ENCODE measurements at places on chromosomes 1 and 21. TPM values are rescaled to one million over a fixed set of nuclear protein-coding genes. Genes with fewer than 3 reads are reported as not detected.

Gene C1orf116
- total RNA-seq, result 4.5 TPM

Gene OR2T8
- total RNA-seq, result not detected

Gene ACTL8
- 1.5 TPM for total RNA-seq

Gene NUP210L
- total RNA-seq, result not detected

Gene SH3BGR
- total RNA-seq, result 1.2 TPM

All from A549 treated with CORT108297 at 1 μM for 4 hours (cell line).